ENCODE measurements at places on chromosomes 2 and 18.

- DNase-seq: no peak
These were observed 46.5 kb upstream of the COL5A2 start for GRCh38 chr2:189226017-189226416.

- no peak for DNase-seq
These were observed 4.1 kb upstream of the COPS8 start for GRCh38 chr2:237081596-237081995.

DNA sequence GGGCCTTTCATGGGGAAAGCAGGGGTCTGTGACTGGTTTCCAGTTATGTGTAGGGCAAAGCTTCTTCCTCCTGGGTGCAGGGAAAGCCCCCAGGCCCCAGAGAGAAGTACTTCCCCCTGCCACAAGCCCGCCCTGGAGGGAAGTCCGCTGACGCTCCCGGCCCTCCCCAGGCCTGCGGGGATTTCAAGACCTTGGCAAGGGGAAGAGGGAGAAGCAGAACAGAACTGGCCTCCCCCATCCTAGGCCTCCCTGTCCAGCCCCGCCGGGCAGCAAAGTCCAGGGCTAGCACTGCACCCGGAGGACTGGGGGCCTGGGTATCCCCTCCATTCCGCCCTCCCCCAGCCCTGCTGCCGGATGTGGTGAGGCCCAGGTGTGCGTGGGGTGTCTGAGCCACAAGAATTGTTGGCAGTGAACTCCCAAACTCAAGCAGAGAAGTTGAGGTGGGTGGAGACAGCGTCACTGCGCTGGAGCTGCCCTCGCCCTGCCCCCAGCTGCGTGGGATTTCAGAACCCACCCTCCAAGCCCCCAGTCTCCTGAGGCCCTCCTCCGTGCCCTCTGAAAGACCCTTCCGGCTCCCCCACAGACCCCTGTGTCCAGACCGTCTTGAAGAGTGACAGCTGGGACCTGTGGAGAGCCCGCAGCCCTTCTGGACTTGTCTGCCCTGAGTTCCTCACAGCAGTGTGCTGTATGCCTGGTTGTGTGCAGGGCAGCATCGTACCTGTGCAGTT, 1.1 kb upstream of the DUSP2 start:
- DNase-seq: peak; percentile 82

DNA sequence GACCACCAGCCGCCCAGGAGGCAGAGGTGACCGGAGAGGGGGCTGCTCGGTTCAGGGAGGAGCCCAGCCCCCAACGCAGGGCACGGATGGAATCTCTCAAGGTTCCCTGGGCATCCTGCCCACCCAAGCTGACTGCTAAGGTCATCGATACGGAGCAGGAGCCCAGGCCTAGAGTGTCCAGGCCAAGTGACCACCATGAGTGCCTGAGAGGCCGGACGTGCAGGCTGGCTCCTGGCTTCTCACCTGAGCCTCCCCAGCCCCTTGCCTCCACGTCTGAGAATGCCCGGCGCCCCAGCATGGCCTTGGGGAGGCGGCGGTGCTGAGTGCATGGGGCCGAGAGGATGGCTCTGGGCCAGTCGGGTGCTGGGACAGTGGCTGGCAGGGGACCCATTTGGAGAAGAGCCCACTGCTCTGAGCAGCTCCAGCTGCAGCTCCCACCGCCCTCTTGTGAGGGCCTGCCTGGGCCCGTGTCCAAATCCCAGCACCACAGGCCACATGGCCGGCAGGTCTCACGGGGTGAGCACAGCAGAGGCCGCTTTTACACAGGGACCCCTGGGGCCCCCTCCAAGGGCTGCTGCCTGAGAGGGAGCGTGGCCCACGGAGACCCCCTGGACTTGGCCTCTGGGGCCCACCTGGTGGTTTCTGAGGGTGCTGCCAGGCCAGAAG, 102.8 kb upstream of the CTDP1 start:
- no peak for DNase-seq

DNA sequence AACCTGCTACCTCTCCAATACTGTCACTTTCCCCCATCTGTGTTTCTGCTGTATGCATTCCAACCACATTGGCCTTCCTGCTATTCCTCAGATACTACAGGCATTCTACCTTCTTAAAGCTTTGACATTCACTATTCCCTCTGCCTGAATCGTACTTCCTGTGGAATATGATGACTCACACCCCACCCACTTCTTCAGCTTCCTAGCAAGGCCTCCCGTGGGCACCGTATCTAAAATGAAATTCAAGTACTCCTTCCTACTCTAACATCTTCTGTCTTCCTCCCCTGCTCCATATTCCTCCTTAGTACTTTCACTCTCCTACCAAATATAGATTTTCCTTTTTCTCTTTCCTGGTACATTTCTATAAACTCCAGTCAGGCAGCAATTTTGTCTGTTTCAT, 710.4 kb downstream of the RNF144A start:
- no peak for DNase-seq

DNA sequence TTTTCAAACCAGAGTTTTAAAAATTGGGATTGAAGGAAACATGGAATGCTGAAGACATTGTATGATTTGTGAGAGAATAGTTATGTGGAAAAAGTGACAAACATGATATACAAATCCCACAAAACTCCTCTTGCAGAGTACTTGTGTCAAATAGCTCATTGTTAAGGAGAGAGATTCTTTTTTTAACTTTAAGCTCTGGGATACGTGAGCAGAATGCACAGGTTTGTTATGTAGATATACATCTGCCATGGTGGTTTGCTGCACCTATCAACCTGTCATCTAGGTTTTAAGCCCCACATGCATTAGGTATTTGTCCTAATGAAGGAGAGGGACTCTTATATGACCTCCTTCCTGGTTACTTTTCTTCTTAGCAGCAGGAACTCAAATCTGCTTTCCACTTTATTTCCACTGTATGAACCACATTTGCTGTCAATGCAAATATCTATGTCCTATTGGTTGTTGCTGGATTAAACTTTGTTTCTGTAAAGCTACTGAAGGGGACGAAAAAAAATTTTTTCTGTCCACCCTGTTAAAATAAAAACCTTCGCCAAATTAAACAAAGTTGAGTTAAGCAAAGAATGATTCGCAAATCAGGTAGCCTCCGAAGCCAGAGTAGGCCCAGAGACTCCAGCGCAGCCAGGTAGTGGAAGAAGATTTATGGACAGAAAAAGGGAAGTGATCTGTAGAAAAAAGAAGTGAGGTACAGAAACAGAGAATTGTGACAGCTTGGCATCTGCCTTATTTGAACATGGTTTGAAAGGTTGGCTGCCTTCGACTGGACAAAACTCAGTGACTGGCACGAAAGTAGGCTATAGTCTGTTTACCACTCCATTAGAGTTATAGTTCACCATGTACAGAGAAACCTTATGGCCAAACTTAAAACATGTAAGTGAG, 430.1 kb upstream of the CHST9 start:
- DNase-seq: no peak

GRCh38 chr2:6724605-6725140, 141.0 kb downstream of the CMPK2 start:
- no peak for DNase-seq

DNA sequence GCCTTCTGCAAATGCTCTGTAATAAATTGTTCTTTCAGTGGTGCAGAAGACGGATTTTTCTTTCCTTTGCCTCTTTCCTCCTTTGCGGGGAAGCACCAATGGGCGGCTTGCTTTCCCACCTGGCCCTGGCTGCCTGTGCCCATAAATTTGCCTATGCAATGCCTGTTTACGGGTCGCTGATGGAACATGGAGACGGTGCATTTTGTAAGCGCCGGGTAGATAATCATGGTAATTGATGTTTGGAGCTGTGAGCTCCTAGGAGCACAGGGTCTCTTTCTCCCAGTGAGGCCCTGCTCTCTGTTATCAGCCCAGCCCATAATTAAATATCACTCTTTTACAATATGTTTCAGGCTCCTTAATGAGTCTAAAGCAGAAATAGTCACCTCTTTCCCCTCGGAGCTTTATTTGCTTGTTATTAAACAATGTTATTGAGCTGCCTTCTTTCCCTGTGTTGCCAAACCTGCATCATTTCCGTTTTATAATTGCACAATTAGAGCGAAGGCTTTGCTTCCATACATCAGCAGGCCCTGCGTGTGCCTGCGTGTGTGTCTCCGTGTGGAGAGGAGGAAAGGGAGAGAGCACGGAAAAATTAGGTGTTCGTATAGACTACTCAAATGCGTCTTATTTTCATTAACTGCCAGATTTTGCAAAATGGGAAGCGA, 437.4 kb upstream of the POU3F3 start:
- no peak for DNase-seq

DNA sequence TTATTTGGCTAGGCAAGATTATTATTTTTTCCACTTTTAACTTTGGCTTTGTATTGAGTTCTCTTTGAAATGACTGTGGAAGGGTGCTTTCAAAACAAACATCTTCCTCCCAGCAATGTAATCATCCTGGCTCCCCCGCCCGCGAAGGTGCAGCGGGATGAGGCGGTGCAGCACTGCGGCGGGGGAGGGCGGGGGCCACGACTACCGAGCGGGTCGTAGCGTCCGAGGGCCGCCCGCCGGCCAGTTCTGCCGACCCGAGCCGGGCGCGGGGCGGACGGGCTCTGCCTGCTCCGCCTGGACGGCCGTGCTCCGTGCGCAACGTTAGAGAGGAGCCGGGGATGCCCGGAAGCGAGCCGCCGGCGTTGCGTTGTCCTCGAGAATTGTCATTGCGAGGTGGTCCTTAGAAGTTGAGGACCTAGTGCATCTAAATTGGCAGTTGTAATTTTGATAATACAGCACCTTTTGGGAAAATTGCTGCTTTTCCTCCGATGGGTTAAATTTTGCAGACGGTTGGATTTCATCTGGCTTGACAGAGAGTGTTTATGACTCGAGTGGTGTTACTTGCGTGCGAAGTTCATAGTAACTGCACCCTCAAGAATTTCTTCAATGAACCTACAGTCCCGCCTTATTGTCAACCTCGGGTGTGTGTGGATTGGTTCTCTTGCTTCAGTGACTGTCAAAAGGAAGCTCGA, 1.1 kb downstream of the EPC2 start:
- DNase-seq: peak; percentile 6

DNA sequence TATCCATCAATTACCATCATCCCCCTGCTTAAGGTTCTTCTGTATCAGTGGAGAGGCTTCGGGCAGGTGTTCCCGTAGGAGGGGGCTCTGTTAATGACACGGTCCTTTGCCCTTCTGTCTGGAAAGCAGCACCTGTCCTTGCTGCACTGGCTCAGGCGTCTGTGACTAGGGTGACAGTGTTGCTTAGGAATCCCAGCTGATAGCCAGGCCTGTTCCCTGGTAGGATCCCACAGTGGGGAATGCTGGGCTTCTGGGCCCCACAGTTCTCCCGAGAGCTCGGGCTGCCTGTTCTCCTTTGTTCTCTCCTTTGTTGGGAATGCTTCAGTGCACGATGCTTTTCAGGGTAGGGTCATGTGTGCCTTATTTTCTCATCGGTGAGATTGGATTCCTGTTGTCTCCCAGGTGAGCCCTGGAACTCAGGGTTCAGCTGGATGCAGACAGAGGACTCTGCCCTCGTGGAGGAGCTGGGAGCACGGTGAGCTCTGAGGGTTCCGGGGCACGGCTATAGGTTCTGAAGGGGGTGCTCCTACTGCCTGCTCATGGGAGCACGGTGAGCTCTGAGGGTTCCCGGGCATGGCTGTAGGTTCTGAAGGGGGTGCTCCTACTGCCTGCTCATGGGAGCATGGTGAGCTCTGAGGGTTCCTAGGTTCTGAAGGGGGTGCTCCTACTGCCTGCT, 9.6 kb downstream of the SNTG2 start:
- no peak for DNase-seq

- no peak for DNase-seq
These were observed 17.0 kb downstream of the TCF4 start for GRCh38 chr18:55570966-55571365.

DNA sequence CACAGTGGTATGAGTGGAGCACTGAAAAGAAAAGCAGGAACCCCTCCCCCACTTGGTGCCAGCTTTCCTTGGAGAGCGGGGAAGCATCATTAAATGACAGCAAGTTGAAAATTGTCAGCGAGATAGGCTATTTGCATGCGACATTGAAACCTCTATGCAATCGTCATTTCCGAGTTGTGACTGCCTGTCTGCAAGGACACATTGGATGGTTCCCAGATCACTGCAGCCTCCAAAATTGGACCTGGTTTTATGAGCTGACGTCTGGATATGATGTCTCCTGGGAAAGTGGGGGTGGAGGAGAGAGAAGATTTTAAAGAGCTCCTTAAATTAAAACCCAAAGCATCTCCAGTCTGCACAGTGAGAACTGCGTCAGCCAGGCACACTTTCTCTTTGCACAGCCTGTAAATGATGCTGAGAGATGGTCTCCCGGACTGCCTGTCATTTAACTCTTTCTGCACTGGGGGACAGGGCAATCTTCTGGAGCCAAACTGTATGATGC, 57.8 kb upstream of the KIF5C start:
- no peak for DNase-seq

DNA sequence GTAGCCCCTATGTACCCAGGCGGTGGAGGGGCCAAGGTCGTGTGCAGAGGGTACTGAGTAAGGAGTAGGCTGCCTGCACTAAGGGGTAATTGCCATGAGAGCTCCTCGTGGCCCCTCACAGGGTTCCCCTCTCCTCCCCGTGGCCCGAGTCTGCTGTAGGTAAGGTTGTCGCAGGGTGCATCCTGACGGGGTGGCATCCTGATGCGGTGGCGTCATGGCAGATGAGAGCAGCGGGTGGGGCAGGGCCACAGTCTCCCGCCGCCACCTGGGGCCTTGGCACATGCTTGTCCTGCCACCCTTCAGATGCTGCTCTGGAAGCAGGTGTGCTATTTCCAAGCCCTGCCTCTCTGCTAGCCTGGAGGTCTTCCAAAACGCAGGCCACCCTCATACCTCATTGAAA, 89.7 kb downstream of the EIPR1 start:
- no peak for DNase-seq

- DNase-seq: no peak
These were observed 51.6 kb downstream of the SNED1 start for GRCh38 chr2:241049739-241050623.

GRCh38 chr2:217858519-217859491, 144.0 kb downstream of the TNS1 start:
- DNase-seq: no peak

- no peak for DNase-seq
These were observed 9.9 kb downstream of the PLEKHM3 start for GRCh38 chr2:208015475-208015874.

GRCh38 chr2:127649100-127649611, 3.2 kb downstream of the GPR17 start:
- no peak for DNase-seq

- no peak for DNase-seq
These were observed 68.7 kb upstream of the STK39 start for GRCh38 chr2:168316073-168316440.

GRCh38 chr2:208791257-208791656, 384.7 kb downstream of the PTH2R start:
- DNase-seq: no peak

- no peak for DNase-seq
These were observed 9.4 kb downstream of the CTIF start for GRCh38 chr18:48548011-48548771.

DNA sequence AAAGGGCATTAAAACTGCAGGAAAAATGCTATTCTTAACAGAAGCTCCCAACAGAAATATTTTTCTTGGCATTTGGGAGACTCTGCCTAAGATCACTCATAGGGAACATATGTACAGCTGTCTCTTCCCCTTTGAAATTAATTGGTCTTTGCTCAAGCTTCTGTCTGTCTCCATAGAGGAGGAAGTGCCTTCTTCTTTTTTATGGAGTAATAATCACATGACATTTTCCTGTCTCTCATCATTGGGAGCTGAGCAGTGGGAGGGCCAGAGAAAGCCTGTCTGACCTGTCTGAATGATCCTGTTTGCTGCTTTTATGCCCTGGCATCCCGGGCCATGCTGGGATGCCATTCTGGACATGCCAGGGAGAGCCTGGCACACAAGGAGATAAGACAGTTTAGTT, 145.6 kb downstream of the AQP4 start:
- DNase-seq: no peak

GRCh38 chr2:14348247-14348646, 284.3 kb upstream of the LRATD1 start:
- DNase-seq: no peak

GRCh38 chr2:189104934-189105333, 74.6 kb downstream of the COL5A2 start:
- DNase-seq: no peak

Measured in activated T-helper 1 cell treated with anti-CD3 and anti-CD28 coated beads, Interleukin-2, amount 50 U/mL, for 16 hours (primary cell).